ENCODE measurements at places on chromosomes 13 and 19.

GRCh38 chr19:47735131-47735530, 10.2 kb upstream of the NOP53 start:
- DNase-seq = no peak

DNA sequence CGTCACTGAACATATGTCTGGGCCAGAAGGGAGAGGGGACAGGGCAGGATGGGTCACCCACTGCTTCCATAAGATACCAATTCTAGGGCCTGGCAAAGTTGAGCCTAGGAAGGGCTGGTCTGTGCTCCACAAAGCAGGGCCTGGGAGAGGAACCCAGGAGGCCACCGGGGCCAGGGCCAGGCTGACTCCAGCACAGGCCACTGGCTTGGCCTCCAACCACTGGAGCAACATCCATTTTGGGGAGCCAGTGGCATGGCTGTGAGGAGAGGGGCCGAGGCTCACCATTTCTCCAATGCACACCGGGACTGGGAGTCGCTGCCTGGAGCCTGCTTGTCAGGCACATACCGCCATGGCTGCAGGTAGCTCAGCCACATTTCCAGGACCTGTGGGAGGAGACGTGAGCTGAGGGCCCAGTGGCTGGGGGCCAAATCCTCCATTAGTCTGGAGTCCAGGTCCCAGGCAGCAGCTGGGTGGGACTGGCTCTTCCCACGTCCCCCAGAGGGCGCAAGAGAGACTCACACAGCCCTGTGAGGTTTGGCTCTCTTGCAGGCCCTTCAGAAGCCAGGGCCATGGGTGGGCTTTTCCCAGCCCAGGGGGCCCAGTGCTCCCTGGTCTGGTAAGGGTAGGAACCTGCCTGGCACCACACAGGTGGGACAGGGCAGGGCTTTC, 27.7 kb downstream of the TUBA3C start:
- DNase-seq = no peak

GRCh38 chr19:13118424-13119193, 545 bp downstream of the NACC1 start:
- no peak for DNase-seq

- no peak for DNase-seq
Observed at GRCh38 chr19:35911173-35911572, 3.1 kb upstream of the TYROBP start.

- DNase-seq = no peak
Observed at GRCh38 chr19:39277598-39277997, 9.4 kb downstream of the IFNL2 start.

DNA sequence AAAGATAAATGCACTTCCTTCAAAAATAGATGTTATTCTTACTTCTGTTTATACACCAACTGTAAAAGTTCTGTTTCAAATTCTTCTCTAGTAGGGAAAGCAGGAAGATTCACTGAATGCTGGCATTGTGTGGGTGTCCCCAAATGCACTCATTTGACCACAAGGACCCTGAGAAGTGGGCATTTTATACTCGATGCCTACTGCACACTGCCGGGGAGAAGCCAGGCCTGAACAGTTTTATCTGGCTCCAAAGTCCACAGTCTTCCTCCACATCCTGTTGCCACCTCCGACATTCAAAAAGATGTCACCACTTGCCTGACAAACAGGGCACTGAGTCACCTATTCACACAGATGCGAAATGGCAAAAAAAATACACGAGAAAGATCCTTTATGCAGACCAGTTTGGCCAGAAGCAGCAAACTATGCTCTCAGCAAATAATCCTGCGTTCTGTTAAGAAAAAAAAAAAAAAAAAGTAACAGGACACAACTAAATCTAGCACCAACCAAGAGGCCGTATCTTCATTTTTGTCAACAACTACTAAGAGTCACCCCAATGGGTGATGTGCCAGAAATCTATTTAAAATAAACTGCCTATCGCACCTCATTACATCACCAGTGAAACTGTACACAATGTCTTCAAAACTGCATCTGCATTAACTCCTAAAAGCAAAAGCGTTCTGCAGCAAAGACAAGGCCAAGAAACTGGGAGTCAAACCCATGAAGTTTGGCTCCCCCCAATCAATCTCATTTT, 6.2 kb downstream of the ZC3H4 start:
- DNase-seq = no peak

GRCh38 chr19:6087074-6087571, 23.2 kb downstream of the RFX2 start:
- DNase-seq = no peak

DNA sequence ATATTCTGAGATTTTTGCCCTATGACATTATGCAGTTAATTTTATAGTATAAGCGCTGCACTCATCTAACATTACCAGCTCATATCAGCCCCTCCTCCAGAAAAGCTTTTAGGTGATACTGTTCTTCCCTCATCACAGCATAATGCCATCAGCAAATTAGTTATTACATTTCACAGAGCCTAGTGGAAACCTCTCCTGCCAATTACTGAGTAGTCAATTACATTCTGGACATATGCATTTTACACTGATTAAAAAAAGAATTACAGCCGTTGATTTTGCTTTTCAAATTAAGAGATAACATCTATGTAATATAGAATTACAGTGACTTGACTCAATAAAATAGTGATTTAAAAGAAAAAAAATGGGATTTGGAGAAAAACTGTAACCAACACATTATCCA, 542.1 kb downstream of the UQCRFS1 start:
- DNase-seq = no peak

DNA sequence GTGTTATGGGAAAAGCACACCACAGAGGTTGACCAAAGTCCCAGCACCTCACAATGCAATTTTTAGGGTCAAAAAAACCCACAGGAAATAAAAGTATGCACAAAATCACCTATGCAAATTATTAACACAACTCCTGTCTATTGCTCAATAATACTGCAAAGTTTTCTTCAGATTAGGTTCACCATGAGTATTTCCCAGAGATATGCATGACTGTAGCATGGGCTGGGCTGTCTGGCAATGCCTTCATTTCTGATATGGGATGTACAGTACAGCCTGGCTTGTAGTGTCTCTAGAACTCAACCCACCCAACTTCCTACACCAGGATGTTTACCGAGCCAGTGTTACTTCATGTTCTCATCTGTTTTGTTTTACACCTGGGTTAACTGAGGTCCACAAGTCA, 698.7 kb upstream of the ARGLU1 start:
- DNase-seq = no peak

DNA sequence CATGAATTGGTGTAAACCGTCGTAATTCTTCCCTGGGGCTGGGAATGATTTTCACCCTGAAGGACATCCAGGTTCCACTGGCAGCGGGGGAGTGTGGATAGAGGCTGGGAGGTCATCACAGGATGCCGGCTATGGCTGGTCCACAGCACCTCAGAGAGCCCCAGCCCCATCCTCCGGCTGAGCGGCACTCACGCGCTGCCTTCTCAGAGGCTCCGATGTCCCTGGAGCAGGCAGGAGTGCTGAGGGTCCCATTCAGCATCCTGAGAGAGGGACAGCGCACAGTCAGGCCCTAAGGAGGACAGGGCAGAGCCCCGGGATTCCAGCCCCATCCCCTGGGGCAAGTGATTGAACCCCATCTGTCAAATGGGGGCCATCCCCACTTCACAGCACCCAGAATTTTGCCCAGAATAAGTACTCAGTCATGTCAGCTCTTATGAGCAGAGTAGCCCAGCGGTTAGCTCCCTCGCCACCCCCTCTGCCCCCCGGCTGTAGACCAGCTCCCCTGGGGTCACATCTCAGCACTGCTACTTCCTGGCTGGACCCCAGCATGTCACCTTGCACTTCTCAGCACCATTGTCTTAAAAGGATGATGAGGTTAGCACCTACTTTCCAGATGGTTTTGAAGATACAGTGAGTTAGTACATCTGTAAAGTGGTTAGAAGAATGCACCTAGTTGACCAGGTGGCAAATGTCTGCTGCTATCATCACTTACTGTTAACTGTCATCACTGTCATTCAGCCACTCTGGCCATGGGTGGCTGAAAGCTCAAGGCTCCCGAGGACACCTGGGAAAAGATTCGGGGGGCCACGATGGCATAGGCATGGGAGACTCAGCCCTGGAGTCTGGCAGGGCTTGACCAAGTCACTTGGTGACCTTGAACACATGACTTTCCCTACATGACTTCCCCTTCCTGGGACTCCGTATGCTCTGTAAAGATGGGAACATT, 11.9 kb downstream of the GRAMD1A start:
- DNase-seq = no peak

- no peak for DNase-seq
Observed at GRCh38 chr19:58498316-58499020, 13.3 kb downstream of the SLC27A5 start.

DNA sequence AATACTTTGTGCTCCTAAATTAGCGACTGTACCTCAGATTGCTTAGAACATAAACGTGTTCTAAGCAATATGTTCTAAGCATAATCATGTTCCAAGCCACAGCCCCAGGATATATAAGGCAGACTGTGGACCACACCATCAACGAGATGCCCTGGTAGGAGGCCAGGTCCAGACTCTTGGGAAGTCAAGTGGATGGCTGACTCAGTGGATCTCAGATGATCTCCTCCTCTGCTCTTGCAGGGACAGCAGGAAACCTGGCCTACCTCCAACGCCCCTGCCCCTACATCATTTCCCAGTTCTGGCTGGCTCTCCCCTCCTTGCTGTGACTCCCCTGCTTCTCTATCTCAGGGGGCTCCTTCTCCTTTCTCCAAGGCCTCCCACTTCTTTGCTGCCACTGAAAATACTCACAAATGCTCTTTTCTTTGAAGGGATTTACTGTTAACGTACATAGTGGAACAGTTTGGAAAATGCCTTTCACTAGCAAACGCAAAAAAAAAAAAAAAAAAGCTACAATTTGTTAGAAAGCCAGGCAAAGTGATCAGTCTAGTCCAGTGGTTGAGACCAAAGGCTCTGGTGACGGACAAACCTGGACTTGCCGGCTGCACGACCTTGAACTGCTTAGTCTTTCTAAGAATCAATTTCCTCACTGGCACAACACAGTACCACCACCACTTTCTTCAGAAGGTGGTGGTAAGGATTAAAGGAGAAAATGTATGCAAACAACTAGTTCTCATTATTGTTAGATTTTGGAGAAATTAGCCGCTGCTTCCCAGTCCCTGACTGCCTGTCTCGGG, 3.0 kb downstream of the TMTC4 start:
- no peak for DNase-seq

DNA sequence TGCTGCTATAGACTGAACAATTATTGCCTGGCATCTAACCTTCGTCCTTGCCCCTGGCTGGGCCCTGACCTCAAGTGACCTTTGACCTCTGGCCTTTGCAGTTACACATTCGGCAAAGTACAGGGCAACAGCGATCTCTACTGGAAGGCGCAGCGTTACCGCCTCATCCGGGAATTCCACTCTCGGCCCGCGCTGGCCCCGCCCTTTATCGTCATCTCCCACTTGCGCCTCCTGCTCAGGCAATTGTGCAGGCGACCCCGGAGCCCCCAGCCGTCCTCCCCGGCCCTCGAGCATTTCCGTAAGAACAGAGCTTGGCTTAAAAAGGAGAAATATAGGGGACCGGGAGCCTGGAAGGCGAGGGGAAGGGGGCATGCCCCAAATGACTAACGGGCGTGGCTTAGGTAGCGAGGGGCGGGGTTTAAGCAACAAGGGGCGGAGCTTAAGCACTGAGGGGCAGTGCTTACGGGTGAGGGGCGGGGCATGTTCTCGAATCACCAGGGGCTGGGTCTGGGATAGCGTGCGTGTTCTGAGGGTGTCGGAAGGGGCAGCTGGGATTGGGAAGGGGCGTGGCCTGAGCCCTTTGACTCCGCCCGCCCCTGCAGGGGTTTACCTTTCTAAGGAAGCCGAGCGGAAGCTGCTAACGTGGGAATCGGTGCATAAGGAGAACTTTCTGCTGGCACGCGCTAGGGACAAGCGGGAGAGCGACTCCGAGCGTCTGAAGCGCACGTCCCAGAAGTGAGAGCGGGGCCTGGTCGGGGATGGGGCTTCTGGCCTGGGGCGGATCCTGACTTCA, 52.7 kb downstream of the TRPM4 start:
- peak; percentile 23 for DNase-seq

GRCh38 chr13:42039946-42040729, 8.3 kb upstream of the DGKH start:
- peak; percentile 89 for DNase-seq

GRCh38 chr13:21326155-21327031, 132.7 kb downstream of the ZDHHC20 start:
- no peak for DNase-seq

- DNase-seq = no peak
Observed at GRCh38 chr19:28500982-28501630, 711.8 kb downstream of the UQCRFS1 start.

GRCh38 chr13:86006317-86006716, 207.1 kb upstream of the SLITRK6 start:
- DNase-seq = no peak

DNA sequence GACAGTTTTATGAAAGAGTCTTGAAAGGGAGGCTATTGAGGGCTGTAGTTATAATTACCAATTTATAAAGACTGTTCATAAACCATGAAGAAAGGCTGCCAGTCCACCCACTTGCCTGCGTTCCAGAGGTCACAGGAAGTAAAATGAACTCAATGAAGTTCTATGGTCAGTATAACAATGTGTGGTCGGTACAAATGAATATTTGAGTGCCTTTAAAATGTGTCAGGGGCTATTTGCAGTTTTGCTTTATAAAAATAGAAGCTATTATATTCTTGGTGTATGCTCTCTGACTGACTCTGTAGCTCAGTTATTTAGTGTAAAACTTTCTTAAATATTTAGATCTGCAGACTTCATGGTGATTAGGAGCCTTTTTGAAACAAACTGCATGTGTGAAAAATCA, 47.0 kb downstream of the ESD start:
- no peak for DNase-seq

- no peak for DNase-seq
Observed at GRCh38 chr19:31497709-31498108, 148.5 kb upstream of the TSHZ3 start.

DNA sequence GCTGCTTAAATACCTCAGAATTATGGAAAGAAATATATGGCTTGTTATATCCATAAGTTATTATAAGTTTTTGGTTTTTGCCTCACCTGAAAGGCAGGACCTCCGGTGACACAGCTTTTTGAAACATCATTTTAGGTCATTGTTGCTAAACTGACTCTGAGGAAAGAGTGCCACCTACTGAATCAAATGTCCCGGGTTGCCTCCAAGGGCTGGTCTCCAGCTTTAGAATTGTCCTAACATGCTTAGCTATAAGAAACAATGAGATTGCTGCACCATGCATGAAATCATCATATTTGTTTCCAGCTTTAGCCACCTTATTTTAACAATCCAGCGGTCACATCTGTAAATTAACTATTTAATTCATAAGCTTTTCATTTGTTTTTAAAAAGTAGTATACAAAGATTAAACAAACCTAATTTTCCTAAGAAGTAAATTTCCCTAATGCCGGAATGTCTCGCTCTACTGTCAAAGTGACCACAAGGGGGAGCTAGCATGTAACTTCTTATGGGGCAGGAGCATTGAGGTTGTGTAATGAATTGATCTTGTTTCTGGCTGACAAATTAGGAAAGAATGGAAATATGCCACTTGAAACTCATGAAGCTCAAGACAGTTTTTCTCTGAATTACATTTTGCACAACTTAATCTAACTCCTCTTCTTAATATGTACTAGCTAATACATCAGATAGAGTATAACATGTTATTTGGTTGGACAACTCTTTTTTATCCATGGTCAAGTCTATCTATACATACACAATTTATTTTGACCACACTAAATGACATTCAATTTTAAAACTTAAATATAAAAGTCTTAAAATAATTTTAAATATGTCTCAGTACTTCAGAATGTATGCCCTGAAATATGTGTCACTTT, 6.7 kb upstream of the PCDH17 start:
- no peak for DNase-seq

GRCh38 chr13:102956449-102956848, 109.8 kb downstream of the SLC10A2 start:
- DNase-seq = no peak

Measured in tibial nerve (tissue), 4 donors.